ENCODE measurements at places on chromosomes 4 and X.
A peak's percentile ranks its signal among the peaks of the same experiment; 100 is the strongest.

DNA sequence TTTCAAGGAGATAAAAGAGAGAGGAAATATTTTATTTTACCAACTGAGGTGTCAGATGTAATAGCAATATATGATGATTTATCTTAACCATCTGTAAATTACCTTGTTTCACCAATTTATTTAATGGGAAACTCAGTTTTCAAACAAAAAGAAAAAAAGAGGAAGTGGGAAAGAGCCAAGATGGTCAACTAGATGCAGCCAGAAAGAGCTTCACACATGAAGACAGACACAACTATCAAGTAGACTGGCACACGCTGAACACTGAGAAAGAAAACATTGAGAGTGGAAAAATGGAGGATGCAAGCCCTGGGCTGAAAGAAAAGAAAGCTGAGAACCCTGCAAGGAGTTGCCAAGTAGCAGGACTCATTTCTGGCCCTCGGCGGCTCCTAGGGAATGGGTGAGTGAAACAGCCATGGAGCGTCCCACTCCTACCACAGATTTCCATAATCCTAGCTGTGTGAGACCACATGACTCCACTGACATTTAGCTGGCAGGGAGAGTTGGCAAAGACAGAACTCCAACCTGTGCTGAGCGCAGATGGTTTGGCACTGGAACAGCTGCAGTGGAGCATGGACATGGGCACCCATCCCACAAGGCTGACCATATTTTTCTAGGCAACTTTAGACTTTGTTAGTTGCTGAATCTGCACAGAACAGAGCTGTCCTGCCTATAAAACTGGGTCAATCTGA lies 409.3 kb downstream of the FAM47B start:
- DNase-seq, result no peak

GRCh38 chrX:25105221-25105620 lies 89.5 kb upstream of the ARX start:
- DNase-seq, result peak; percentile 66

GRCh38 chr4:44722001-44722400 lies 4.4 kb downstream of the GNPDA2 start:
- DNase-seq, result no peak

DNA sequence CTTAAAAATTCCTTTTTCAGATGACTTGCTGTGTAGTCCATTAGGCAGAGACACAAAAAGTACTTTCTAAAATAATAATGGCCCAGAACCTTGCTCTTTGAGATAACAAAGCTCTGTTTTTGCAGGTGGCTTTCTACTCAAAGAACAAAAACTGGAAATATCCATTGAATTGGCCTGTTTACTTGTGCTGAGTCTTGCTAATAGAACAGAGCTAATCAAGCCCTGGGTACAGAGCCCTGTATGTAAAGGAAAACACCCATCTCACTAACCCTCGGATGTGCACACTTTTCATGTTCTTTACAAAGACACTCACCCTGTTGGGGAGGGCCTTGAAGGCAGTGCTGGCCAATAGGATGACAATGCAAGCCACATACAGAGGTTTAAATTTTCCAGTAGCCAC lies 27.0 kb upstream of the LNX1 start:
- no peak for DNase-seq

DNA sequence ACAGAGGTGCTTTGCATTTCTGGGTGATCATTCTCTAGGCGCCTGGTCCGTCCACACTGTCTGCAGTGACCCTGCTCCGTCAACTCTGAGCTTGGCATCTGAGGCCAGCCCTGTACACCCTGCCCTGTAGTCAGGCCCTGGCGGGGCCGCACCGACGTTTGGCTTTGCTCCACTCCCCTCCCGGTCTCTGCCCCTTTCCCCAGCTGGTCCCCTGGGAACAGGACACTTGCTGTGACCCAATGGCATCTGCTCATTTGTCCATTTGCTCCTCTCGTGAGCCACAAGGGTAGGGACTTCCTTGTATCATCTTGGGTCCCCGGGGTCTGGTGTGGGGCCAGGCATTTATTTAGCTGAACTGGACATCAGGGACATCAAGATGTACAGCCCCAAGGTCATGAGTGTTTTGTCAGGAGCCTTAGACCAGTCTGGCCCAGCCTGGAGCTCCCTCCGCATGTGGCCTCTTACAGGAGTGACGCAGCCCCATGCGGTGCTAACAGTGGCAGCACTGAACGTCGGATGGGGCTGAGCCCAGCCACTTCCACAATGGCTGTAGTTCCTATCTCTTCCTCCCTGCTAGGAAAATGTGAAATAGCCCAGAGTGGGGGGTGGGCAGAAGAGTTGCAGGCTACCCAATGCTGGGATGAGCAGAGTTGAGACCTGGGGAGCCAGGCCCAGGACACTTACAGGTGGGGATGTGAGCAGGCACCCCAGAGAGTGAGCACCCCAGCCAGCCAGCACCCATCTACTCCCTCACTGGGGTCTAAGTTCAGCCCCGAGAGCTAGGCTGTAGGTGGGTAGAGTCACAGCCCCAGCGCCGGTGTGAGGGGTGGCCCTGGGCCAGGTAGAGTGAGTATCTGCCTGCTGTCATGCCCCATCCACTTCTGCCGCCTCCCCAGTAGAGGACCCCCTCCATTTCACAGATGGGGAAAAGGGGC lies 2.0 kb upstream of the SH3BP2 start:
- DNase-seq, result peak; percentile 47

GRCh38 chrX:102744307-102744706 lies 23.8 kb downstream of the GPRASP3 start:
- no peak for DNase-seq

GRCh38 chrX:41447897-41448296 lies 754 bp downstream of the NYX start:
- DNase-seq, result no peak

DNA sequence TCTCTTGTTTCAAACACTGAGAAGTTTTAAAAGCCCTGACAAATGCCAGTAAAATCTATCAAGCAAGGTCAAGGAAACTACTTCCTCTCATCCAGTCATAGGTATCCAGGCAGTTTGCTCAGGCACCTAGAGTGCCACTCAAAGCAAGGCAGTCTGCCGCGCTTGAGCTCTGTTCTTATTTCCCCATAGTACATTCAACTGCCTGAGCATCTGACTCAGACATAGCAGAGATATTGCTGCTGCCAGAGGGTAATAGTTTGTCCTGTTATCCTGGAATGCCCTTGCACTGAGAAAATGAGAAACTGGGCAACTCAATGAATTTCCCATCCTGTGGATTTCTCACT lies 16.1 kb upstream of the ATP8A1 start:
- no peak for DNase-seq

Data from A673 (cell line).